Activated CD4-positive, alpha-beta T cell treated with anti-CD3 and anti-CD28 coated beads, Interleukin-2, amount 50 U/mL, for 4 hours (primary cell): ENCODE measurements at places on chromosomes 7 and 10.

DNA sequence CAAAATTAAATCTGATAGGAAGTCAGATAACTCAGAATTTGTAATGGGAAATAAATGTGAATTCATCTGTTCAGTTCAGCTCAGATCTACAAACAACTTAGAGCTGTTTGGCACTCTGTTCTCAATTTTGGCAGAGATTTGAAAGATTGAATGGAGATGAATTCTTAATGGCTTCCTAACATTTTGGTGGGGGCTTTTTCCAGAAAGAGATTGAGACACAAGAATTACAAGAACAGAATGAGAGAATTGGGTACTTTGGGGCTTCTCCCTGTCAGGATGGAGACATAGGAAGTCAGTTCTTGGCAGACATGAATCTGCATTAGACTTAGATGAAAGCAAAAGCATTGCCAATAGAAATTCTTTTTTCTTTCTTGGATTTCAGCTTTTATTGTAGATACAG is 39.0 kb upstream of the PTPRZ1 start:
- no peak for DNase-seq

- no peak for DNase-seq
Observed at GRCh38 chr7:18978108-18978495, 139.3 kb downstream of the TWIST1 start.

- DNase-seq, result peak; percentile 2
Observed at GRCh38 chr7:83162402-83163256, at the start of gene PCLO. PCLO (minus strand) TSS chr7:83162884; CDS start chr7:83162592, 292 bp downstream.

- no peak for DNase-seq
Observed at GRCh38 chr10:63376560-63377304, 89.0 kb downstream of the JMJD1C start.

DNA sequence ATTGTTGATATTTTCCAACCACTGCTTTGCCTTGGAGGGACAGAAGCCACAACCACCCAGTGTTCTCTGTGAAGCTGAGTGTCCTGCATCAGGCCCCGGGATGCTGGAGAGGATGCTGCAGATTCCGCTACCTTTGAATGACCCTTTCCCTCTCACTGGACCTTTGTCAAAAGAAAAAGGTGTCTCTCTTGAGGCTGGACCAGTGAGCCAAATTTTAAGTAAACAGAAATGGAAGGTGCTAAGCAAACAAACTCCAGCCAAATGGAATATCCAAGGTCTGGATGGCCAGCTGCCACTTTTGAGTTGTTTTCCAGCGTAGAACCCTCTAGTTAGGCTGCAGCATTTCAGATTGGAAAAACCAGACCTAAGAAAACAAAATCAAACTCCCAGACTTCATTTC is 145.5 kb downstream of the TRIL start:
- DNase-seq, result no peak

GRCh38 chr7:113405296-113406056 is 287.1 kb upstream of the SMIM30 start:
- DNase-seq, result no peak

- DNase-seq, result no peak
Observed at GRCh38 chr7:103446049-103446520, at the start of gene SLC26A5. SLC26A5 (minus strand) TSS chr7:103446207; CDS start chr7:103421514, 24,693 bp downstream.

DNA sequence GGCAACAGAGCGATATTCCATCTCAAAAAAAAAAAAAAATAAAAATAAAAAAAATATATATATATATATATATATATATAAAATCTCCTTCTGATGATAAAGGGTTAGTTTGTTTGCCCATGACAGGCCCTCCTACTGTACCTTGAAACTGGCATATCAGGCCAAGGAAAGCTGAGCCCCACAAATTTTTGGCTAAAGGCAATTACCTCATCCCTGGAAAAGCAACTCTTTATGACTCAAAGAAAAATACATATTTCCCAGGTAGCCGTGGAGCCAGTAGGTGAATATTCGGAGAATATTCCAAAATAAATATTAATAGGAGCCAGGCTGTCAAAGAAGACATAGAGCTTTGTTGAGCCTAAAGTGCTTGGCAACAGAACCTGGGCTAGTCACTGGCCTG is 245.1 kb downstream of the GALNT17 start:
- DNase-seq, result no peak

GRCh38 chr10:104452977-104453376 is 99.3 kb downstream of the CFAP58 start:
- DNase-seq, result no peak

DNA sequence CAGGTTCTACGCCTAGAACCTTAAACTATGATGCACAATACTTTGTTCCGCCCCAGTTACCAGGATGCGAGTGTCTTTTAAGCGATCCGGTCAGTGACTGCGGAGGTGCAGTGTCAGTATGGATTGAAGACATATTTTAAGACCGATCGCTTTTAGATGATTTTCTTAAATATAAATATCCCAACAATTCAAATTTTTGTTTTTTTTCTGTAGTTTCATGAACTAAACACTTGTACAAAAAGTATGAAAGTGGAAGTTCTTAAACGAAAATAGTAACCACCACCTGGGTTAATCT is 835 bp downstream of the COMMD3 start:
- no peak for DNase-seq

GRCh38 chr7:39621784-39622411 is 1.5 kb upstream of the RALA start:
- no peak for DNase-seq

DNA sequence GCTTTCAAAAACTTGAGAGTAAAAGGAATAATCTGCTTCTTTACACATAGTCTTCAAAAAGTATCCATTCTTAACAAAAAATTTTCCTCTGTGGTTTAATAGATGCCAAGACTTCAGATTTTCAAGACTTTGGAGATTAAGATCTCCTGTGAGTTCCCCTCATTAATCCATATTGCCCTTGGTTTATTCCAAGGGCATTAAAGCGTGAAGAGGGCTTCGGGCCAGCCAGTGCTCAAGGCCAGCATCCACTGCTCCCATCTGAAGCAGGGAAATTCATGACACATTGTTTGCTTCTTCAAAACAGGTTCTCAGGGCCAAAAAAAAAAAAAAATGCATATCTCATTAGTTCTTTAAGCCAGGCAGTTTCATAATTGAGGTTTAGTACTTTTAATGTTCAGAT is 137.3 kb upstream of the RHOBTB1 start:
- no peak for DNase-seq

- no peak for DNase-seq
Observed at GRCh38 chr10:80612261-80612660, 74.6 kb downstream of the SH2D4B start.

GRCh38 chr7:35463751-35464150 is 209.9 kb upstream of the TBX20 start:
- no peak for DNase-seq

GRCh38 chr7:7771452-7771851 is 53.0 kb upstream of the RPA3 start:
- no peak for DNase-seq

DNA sequence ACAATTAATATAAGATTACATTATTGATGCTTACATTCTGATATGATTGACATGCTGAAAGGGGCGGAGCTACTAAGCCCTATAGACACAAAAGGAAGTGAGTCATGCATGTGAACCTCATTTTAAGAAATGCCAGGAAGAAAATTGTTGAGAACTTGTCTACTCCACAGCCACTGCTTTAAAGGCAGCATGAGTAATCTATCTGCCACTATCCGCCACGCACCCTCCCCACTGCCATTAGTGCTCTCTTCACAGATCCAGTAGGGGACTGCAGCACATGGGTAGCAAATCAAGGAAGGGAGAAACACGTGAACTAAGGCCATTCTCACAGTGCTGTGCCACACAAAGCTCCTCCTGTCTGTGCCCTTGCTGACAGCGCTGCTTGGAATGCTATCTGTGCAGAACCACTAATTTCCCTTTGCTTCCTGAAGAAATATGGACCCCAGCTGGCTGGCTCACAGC is 524.8 kb downstream of the GRM8 start:
- no peak for DNase-seq

DNA sequence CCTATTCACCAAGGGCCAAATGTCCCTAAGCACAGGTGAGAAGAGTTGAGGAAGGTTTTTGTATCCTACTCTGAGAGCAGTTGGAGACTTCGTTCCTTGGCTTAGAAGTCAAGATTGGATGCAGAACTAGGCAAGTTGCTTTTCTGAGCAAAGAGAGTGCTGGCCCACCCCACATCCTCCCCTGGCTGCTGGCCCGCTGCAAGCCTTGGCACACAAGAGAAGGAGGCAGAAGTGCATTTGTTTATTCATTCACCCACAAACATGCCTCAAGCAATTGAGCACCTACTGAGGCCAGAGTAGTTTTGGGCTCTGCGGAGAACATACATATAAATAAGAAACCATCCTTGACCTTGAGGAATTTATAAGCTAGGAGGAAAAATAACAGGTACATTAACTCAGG is 318.9 kb downstream of the KCNMA1 start:
- no peak for DNase-seq
